ENCODE measurements at places on chromosomes 5 and 9. TPM values are rescaled to one million over a fixed set of nuclear protein-coding genes. Genes with fewer than 3 reads are reported as not detected.

GRCh38 chr9:122936883-122937282 is 3.9 kb upstream of the RABGAP1 start:
- no peak for DNase-seq

DNA sequence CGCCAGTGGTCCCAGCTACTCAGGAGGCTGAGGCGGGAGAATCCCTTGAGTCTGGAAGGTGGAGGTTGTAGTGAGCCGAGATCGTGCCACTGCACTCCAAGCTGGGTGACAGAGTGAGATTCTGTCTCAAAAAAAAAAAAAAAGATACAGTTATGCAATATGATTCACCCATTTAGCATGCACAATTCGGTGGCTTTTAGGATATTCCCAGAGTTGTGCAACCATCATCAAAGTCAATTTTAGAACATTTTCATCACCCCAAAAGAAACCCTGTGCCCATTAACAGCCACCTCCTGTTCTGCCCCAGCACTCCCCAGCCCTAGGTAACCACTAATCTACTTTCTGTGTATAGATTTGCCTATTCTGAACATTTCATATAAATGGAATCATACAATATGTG is 4.3 kb upstream of the DHFR start:
- DNase-seq = no peak

DNA sequence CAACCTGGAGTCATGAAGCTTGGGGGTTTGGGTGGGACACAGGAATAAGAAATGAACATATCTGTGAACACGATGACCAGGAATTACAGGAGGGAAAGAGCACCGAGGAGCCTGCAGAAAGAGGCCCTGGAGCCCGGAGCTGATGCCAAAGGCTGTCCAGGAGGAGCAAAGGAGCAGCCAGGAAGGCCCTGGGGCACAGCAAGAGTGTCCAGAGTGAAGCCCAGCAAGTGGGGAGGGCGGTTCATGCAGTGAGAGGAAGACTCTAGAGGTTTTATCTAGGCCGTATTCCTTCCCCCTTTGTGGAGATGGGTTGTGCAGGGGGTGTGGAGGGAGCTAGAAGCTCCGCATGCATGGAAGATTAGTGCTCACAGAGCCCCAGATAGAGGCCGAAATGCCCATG is 318.4 kb downstream of the GADD45G start:
- DNase-seq = no peak

BTNL3 gene
- not detected for total RNA-seq

MYO10 gene
- 16.6 TPM for total RNA-seq
